ENCODE measurements at places on chromosomes 11 and 22. TPM values are rescaled to one million over a fixed set of nuclear protein-coding genes. Genes with fewer than 3 reads are reported as not detected.
A peak's percentile ranks its signal among the peaks of the same experiment; 100 is the strongest.

Gene MPZL3
- total RNA-seq: 0.33 TPM

DNA sequence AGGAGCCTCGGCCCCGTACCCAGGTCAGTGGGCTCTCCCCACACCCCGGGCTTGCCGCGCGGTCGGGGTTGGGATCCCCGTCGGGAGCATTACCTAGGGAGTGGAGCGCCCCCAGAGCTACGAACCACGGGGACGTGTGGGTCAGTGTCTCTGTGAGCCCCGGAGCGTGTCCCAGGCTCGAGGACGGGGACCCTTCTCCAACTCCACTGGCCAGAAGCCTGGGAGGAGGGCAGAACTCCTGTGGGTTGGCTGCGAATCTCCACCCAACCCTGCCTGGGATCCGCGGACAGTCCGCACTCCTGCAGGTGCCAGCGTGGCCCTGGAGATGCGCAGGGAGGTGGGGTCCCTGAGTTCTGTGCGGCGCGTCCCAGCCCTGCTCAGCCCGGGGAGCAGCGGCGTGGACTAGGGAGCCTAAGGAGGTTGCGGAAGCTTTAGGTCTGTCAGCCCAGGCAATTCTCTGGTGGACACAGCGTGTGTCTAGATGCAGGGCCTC, 346 bp downstream of the PPFIBP2 start:
- DNase-seq: no peak

DNA sequence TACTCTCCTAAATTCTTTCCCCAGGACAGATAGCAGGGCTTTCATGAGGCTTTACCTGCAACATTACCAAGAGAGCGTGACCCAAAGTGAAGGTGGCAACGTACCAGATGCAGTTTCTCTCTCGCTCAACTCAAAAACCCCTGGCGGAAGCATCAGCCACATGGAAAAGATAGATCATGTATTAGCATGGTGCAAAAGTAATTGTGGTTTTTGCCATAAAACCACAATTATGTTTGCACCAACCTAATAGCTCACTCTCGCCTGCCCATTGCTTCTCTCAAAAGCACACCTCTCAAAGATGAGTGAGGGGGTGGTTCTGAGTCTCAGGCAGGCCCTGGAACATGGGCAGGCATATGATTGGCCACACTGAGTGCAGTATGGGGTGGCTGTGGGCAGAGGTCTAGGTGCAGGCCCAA, 7.0 kb downstream of the MS4A6A start:
- DNase-seq: no peak

DNA sequence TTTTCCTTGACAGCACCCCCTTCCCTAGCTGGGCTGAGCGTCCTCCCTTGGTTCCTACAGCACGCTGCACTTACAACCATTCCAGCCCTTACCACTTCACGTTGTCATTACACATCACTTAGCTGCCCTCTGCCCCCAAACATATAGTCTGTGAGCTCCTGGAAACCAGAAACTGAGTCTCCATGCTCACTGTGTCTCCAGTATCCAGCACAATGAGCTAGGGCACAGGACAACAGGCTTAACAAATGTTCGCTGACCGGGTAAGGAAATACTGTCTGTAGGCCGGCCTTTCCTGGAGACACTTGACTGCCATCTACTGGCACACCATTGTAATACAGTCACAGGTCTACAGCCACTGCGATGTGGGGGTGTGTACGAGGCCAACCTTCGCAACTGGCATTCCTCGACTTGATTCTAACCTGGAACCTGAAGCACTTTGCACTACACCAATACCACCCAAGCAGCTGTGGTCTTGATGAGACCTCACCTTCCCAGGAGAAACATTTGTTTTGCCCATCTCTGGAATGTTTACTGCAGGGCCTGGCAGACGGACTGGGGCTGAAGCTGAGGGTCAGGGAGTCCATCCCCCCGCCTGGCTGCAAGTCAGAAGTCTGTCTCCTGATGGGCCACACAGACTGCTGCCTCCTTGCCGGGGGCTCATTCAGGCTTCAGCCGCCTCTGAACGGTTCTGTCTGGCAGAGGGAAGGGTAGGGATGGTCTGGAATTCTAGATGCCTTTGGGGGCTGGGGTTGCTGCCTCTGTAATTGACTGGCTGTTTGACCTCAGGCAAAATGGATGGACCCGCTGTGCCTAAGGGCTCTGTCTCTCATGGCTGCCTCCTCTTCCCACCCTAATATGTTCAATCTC, 72.0 kb downstream of the SYN3 start:
- peak; percentile 74 for DNase-seq

Gene LUZP2
- total RNA-seq: 0.17 TPM

DNA sequence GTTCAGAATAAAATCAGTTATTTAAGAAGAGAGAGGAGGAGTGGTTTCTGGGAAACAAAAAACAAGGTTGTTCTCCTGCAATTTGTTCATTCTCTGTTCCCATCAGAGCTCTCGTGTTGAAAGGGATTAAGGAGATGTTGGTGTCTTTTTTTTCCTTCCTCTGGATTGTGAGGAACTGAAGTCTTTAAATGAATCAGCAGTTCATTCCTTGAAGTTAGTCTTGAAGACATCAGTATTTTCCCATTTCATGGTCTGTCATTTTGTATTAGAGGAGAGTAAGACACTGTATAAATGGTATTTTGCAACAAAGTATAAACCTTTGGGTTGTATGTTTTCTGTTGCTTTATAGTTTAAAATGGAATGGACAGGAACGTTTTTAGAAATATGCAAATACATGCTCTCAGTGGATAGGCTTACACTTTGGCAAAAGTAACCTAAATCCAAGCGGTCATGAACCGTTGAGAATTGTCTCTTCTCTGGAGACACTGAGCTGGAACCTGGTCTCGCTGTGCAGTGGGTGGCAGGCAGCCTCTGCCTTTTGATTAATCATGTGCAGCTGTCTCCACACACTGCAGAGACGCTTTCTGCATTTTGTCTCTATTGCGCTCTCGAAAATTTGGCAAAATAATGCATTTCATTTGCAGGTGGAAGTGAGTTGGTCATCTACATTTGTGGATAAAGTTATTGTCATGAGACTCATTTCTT, 33.0 kb downstream of the SAMM50 start:
- no peak for DNase-seq

DNA sequence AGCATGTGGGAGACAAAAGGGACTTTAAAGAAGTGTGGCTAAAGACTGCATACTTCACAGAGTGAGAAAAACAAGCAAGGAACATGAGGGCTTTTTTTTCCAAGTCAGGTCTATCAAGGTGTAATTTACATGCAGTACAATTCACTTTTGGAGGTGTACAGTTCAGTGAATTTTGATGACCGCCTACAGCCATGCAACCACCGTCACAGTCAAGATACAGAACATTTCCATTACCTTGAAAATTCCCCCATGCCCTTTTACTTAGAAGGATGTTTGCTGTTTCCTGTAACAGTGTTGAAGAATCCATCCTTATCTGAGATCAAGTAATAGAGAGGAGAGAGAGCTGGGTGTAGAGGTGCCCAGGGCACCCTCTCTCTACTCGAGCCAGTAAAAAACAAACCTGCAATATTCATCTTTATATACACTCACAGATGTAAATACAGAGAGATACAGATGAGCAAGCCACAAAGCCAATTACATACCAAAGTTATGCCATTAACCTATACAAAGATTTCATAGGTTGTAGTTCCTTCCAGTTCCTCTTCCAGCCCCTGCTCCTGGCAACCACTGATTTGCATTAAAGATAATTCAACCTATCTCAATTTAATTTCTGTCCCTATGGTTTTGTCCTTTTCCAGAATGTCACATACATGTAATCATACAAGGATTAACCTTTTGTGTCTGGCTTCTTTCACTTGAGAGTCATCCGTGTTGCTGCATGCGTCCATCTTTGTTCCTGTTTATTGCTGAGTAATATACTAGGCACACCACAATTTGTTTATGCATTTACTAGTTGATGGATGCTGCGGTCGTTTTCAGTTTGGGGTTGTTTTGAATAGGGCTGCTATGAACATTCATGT, 35.0 kb upstream of the RASD2 start:
- no peak for DNase-seq

Gene CFL1
- 1,649 TPM for total RNA-seq

- no peak for DNase-seq
These were observed 32.7 kb upstream of the ALX4 start for GRCh38 chr11:44342616-44343015.

DNA sequence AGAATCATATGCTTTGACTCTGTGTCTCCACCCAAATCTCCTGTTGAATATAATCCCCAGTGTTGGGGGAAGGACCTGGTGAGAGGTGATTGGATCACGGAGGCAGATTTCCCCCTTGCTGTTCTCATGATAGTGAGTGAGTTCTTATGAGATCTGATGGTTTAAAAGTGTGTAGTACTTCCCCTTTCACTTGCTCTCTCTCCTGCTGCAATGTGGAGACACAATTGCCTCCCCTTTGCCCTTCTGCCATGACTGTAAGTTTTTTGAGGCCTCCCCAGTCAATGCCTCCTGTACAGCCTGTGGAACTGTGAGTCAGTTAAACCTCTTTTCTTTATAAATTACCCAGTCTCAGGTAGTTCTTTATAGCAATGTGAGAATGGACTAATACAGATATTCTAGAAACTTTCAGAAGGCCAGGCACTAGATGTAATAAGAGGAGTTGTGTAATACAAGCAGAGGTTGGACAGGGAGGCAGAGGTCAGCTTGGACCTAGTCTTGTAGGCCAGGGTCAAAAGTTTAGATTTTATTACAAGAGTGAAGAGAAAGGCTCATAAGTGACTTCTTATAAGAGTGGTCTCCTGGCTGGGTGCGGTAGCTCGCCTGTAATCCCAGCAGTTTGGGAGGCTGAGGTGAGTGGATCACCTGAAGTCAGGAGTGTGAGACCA, 9.3 kb upstream of the SERPING1 start:
- no peak for DNase-seq

- DNase-seq: peak; percentile 19
These were observed 90.1 kb downstream of the TEAD1 start for GRCh38 chr11:12764187-12764914.

Gene KRTAP5-1
- total RNA-seq: not detected

DNA sequence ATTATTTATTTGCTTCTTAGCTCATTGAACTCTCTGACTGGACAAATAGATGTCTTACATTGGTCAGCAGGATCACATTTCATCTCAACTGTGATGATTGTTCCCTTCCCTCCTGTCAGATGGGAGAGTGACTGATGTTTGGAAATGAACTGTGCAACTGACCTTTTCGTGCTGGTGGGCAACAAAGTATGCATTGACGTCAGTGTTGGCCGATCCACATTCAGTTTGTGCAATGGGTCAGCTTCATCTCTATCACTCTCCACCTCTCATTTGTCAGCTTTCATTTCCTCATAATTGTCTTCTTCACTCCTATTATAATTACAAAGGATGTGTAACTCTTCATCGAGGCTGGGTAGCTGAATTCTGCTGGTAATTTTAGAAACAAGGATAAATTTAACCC, 71.3 kb downstream of the PPP2R1B start:
- no peak for DNase-seq

Gene MRPL40
- total RNA-seq: 23.1 TPM

Gene USP2
- 6.2 TPM for total RNA-seq

Gene B3GAT1
- 3.7 TPM for total RNA-seq

Gene MS4A4A
- total RNA-seq: not detected

DNA sequence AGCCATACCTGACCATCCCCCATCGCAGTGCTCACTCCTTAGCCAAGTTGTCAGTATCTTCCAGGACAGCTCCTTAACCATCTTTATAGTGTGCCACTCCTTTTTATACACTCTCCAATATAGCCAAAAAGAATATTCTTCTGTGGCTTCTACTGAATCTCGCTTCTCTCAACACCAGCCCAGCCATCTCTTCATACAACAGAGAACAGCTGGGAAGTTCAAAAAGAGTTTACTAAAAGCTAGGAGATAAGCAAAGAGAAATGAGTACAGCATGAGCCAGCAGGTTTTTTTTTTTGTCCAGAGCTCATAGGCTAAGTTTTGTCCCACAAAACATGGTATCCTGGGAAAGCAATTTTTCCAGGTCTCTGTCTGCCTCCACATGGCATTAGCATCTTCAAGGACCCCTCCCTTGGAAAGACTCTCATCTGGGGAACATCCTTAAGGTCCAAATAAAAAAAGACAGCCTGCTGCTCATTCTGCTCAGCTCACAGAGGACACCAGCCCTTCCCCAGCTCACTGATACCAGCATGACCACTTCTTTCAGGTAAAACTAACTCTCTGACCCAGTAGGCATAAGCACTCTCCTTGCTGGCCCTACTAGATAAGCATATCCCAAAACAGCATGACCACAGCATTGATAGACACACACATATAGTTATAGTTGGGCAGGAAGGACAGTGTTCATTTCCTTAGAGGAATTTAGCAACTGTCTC, 48.8 kb upstream of the YWHAH start:
- DNase-seq: no peak

GRCh38 chr11:74397501-74398243, 561 bp downstream of the PGM2L1 start:
- peak; percentile 58 for DNase-seq

Gene TEX12
- total RNA-seq: 0.41 TPM

GRCh38 chr11:130523609-130524008, 75.2 kb downstream of the ADAMTS15 start:
- no peak for DNase-seq

GRCh38 chr11:57800444-57801182, 39.0 kb downstream of the CTNND1 start:
- DNase-seq: peak; percentile 92

DNA sequence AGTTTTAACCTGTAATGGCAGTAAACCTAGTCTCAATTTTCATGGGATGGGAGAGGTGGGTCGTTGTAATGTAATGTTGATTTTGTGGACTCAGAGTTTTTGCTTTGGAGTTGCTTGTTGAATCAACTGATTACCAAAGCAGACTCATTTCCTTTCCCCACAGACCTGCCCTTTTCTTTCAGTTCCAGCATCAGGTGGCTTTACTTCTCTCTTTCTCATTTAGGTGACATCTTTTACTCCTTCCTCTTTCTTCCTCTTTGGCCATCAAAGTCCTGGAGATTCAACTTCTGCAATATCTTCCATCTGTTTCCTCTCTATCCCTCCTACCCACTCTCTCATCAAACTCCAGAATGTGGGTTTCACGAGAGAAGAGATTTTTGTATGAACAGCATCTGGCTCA, 313.9 kb downstream of the TMEM135 start:
- DNase-seq: no peak

DNA sequence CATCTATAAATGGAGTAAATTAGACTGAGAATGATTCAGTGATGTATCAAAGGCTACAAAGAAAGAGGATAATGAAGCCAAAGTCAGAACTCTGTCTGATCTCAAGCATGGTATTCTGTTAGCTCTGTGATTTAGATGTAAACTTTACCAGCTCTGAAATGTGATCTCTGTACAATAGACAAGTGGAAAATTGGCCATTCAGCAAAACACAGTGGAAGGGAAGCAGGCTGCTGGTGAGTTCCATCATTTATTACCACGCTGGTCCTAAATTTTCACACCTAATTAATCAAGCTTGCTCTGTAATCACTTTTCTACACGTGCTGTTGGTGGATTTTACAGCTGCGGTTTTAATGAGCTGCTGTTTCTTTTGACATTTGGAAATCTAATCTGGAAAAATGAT, 145.1 kb upstream of the OPCML start:
- no peak for DNase-seq

- no peak for DNase-seq
These were observed 188.0 kb downstream of the MAML2 start for GRCh38 chr11:96154802-96155520.

GRCh38 chr11:47071791-47072261, 104.9 kb downstream of the ARFGAP2 start:
- DNase-seq: no peak

- DNase-seq: no peak
These were observed 82.7 kb downstream of the CELSR1 start for GRCh38 chr22:46454504-46455269.
